ENCODE measurements at places on chromosomes 12 and 14. TPM values are rescaled to one million over a fixed set of nuclear protein-coding genes. Genes with fewer than 3 reads are reported as not detected.

DNA sequence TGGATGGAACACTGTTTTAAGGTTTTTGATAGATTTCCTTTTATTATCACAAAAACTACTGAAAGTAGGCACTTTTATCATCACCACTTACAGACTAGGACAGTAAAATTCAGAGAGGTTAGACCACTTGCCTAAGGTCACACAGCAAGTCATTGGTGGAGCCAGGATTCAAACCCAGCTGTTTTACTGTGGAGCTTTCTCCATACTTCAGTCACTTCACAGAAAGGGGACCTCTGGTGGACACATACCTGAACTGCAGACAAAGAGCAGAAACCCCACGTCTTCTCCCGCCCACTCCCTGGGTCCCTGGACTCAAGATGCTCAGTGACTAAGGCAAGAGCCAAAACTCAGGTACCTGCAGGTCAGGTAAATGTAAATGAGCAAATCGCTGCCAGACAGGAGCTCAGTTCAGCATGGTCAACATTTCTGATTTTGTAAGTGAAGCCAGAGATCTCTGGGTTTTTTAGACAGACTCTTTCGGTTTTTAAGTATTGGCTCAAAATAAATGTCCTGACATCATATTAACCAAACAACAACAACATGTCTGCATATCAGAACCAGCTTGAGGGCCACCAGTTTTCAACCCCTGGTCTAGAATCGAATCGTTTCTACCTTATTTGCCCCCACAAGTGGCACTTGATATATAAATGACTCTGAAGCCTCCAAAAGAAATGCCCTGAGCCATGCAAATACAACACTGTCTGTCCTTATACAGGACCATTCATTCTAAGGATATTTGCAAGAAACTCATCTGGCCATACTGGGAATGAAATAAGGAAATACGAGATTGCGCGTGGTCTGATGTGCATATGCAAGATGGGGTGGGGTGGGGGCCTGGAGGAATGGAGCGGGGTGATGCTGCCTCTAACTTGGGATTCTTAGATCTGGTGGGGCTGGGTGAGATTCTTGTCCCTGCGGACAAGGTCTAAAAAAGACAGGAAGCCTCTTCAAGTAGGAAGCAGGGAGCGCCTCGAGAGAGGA, 110.9 kb downstream of the KSR2 start:
- no peak for DNase-seq

- no peak for DNase-seq
These were observed 278.1 kb upstream of the FAR2 start for GRCh38 chr12:28870839-28871440.

The BDKRB1 gene
- total RNA-seq: 1.4 TPM

The FAIM2 gene
- total RNA-seq: 6.2 TPM
